ENCODE measurements at places on chromosomes 3 and 15.

GRCh38 chr3:49807431-49808114 is 4.5 kb downstream of the INKA1 start:
- no peak for DNase-seq

DNA sequence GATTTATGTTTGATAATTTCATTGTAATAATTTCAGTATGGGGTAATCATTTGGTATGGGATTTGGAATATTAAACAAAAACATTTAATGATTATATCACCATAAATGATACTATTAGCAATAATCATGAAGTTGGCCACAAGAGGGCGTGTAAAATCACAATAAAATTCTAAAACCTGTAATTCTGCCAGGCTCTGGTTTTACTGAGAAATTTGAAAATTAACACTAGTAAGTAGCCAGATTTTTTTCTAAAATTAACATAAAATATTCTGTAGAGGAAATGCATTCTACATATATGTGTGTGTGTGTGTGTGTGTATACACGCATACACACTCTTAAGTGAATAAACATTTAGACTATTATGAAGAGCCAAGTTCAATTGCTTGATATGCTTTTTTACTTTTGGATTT is 40.5 kb downstream of the FEZF2 start:
- DNase-seq, result no peak

DNA sequence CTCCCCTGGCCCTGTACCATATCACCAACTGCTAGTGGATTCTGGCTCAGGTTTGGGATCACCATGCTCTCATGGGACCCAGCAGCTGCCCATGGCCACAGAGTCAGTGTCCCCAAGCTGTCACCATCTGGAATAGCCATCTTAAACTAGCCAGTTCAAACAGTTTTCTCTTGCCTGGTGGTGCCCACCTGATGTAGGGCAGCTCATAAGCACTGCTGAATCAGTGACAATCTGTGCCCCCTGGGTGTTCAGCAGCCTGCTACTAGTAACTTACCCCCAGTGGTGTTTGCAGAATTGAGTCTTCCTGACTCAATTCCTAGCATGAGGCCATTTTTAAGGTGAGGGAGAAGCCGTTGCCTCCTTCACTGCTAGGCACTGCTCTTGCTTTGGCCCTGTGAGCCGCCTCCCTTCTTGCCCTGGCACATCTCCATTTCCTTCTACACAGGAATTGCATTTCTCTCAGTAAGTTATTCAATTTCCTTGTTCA is 7.9 kb downstream of the RPSA start:
- DNase-seq, result no peak

GRCh38 chr3:119258915-119259314 is 18.2 kb upstream of the B4GALT4 start:
- no peak for DNase-seq

DNA sequence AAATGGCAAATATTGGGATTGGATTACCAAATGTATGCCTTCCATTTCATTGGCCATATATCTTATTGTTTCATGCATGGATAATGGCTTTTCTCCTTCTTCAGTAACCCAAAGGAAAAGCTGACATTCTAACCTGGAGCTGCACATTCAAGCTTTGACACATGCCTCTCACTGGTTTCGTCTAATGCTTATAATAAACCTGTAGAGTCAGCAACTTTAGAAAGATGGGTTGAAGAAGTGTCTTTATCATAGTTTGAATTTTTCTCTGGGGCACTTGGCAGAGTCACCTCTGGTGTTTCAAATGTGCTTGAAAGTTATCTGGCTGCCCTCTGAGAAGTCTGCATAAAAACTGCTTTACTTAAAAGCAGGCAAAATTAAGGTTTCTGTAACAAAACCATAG is 55.4 kb upstream of the GOLGA8A start:
- DNase-seq, result no peak

GRCh38 chr3:165395188-165395587 is 199.0 kb upstream of the SLITRK3 start:
- no peak for DNase-seq

DNA sequence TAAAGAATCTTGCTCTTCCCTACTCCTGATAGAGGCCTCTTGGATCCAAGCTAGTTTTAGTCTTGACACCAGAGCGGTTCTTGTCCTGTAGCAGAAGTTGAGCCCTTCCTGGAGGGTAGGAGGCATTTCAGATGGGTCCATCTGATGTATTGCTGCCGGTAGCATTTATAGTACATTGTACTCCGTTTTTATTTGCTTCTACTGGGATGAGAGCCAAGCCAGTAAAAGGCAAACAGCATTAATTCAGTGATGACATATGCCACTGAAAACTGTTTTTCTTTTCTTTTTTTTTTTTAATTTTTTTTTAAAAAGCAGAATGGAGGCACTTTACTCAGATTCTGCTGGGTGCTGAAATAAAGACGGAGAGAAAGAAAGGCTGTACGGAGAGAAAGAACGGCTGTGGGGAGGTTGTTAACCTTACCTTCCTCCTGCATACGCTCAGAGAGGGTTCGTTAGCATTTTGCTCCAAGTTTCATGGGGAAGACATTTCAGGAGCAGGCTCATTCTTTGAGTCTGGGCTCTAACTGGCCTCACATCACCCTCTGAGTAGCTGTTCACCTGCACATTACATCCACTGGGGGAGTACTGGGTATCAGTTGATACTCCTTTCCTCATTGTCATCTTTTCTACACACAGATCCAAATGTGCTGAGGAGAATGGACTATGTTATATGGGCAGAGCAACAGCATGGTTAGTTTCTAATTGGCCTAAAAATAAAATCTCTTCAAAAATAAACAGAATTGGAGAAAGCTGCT is 161.5 kb downstream of the FEZF2 start:
- DNase-seq, result no peak

- DNase-seq, result no peak
These were observed 330.7 kb upstream of the TRIM42 start for GRCh38 chr3:140347151-140347550.

DNA sequence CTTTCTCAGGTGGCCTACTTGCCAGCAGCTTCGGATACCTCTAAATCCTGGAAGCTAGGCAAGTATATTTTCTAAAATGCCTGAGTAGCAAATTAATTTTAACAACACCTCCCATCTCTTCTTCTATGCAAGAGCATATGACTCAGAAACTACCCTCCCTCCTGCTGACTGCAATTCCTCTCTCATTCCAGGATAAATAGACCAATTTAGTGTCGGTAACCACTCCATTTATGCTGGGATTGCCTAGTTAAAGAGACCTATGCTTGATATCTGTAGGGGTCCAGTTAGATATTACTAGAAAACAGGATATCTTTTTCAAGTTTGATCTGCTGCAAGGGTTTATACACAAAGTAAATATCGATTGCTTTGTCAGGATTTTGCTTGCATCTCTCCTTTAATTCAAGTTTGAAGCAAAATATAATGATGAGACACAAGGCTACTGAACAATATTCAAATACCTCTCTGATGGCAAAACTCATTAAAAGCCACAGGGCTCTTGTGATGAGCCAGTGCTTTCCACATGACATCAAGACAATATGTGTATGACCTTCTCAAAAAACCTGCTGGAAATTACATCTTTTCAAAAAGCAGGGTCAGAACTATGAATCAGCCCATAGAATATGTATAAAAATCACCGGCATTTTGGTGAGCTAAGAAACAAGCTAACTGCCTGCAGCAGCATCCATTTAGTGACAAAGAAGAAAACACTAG is 491.6 kb upstream of the NECTIN3 start:
- no peak for DNase-seq

DNA sequence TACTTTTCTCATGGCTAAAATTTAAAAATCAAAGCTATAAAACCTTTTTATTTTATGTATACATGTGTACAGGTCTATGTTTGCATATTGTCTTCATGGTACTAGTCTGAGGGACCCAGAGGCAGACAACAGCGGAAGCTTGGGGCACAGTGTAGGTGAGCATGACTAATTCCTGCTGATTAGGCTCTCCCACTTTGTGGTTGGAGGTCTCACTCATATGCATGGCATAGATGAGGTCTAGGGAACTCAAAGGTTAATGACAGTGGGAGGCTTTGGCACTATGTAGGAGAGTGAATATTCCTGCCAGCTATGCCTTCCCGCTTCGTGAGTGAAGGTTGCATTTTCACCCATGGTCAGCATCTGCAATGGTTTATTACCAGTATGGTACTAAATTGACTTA is 47.5 kb upstream of the AADACL2 start:
- no peak for DNase-seq

DNA sequence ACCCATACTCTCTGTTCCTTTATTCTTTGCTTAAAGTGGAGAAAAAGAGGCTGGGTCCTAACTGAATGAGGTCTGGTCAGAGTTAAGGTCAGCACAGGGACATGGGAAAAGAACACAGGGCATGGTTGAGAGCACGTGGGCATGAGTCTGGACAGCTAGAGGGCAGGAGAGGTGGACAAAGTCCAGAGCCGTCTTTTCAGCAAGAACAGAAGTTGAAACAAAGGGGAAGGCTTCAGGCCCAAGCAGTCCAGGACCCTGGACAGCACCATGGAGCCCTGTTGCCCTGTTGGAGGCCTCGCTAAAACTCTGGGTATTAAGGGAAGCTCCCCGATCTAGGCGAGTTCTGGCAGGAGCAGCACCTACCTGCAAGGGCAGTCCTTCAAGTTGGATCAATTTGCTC is 50.7 kb downstream of the XYLB start:
- no peak for DNase-seq

GRCh38 chr15:100346866-100347512 is 5.2 kb upstream of the ADAMTS17 start:
- no peak for DNase-seq

GRCh38 chr15:33243869-33244268 is 49.4 kb upstream of the FMN1 start:
- DNase-seq, result no peak

DNA sequence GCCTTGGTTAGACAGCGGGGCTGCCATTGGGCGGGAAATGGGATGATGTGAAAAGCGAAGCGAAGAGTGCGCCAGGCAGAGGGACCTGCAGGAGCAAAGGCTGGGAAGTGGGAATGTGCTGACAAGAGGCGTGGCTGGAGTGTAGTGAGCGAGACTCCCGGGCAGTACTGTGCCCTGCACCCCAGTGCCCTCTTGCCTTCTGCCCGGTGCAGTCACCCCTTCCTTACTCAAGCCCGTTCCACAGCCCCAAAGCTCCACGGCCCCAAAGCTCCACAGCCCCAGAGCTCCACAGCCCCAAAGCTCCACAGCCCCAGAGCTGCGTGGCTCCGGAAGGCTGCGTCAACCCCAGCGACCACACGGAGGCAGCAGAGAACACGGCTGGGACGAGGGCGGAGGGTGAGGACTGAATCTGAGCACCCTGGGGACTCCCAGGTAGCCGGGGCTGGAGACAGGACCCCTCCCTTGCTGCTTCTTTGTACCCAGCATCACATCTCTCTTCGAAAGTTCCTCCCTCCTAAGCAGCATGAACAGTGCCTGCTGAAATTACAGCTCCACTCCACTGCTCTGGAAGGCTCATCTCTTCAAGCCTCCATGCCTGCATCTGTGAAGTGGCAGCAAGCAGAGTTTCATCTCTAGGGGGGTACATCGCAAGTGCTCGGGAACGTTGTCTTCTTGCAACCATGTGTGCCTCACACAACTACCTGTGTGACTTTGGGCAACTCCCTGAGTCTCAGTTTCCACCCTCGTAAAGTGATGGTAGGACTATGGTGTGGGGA is 108.9 kb downstream of the FBLN2 start:
- no peak for DNase-seq

DNA sequence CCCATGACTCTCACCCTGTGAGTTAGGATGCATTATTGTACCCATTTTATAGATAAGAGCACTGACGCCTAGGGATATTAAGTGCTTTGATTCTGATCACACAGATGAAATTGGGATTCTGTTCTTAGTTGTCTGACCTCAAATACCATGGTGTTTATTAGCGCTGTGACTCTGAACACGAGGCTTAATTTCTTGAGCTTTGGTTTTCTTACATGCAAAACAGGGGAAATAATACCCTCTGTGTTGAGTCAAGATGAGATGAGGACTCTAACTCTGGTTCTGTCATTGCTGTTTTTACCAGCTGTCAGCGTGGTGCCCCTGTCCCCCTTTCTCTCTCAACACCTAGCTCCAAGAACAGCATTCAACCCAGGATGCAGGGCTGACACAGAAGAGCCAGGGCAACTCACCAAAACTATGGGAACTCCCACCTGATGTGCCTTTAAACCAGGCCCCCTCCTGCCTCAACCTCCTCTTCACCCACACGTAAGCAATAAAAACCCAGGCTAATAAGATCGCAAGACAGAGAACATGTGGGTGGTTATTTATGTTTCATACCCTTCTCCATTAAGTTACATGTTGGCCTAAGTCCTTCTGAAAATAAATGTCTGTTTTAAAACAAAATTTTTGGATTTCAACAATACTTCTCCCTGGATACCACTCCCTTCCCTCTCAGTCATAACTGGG is 100.1 kb upstream of the SPATA12 start:
- no peak for DNase-seq

DNA sequence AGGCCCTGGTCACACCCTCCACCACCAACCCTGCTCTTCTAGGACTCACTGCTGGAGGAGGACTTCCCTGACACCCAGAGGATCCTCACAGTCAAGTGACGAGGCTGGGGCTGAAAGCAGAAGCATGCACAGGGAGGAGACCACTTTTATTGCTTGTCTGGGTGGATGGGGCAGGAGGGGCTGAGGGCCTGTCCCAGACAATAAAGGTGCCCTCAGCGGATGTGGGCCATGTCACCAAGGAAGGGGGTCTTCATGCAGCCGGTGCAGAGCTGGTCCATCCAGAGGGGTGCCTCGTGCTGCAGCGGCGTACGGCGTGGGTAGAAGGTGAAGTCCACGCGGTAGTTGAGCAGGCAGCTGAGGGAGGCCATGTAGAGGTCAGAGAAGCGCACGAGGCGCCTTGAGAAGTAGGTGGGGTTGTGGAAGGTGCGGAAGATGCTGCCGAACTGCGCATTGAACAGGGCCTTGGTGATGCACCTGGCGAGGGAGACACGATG is 9.4 kb downstream of the NT5DC2 start:
- DNase-seq, result no peak

- peak; percentile 3 for DNase-seq
These were observed 97.7 kb upstream of the P2RY1 start for GRCh38 chr3:152737021-152737908.

DNA sequence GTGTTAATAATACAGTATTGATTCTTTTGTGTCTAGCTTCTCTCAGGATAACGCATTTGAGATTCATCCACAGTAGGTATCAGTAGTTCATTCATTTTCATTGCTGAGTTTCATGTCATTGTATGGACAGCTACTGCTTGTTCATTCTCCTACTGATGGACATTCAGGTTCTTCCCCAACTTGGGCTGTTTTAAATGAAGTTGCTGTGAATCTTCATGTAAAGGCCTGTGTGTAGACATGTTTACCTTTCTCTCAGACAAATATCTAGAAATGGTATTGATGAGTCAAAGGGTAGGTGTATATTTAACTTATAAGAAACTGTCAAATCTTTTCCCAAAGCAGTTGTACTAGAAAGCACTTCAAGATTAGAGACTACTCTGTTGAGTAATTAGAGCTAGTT is 26.7 kb downstream of the MCF2L2 start:
- no peak for DNase-seq

- no peak for DNase-seq
These were observed 102.9 kb downstream of the SHQ1 start for GRCh38 chr3:72745146-72745999.

DNA sequence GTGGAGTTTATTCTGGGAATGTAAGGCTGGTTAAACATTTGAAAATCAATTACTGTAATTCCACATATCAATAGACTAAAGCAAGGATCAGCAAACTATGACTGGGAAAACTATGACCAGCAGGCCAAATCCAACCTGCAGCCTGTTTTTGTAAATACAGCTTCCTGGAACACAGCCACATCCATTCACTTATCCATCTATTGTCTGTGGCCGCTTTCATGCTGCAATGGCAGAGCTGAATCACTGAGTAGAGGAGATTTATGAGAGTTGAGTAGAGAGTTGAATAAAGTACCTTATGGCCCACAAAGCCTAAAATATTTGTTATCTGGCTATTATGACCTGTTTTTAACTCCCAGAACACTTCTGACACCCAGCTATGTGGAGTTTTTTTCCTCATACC is 12.2 kb downstream of the MYLK start:
- no peak for DNase-seq
